MCF 10A (cell line): ENCODE measurements at places on chromosomes 1 and 21.

DNA sequence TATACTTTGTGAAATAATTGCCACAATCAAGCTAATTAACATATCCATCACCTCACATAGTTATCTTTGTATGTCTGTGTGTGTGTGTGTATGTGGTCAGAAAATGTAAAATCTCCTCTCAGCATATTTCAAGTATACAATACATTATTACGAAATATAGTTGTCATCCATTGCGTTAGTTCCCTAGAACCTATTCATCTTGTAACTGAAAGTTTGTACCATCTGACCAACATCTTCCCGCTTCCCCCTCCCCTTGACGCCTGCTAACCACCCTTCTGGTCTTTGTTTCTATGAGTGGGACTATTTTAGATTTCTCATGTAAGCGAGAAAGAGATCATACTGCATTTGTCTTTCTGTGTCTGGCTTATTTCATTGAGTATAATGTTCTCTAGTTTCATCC lies 455.3 kb downstream of the KCNT2 start:
- DNase-seq: peak; percentile 23

GRCh38 chr1:80293818-80294217 lies 1287.3 kb upstream of the ADGRL4 start:
- no peak for DNase-seq

- DNase-seq: no peak
These were observed 5.8 kb upstream of the WNT3A start for GRCh38 chr1:228000836-228001563.

DNA sequence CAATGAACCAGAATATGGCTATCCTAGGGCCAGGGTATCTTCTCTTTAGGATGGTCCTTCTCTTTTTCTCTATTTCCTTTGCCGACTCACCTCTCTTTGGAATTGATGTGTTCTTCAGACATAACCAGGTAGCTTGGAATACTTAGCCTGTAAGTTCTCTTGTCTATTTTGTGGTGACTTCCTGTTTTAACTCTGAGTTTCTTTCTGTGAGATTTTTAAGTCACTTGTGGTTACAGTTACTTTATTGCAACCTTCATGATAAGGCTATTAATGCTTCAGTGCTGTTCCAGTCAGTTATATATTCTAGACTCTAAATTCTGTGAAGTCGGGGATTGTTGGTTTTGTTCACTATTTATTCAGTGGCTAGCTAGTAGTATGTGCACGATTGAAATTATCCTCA lies 46.2 kb downstream of the DISP1 start:
- no peak for DNase-seq

DNA sequence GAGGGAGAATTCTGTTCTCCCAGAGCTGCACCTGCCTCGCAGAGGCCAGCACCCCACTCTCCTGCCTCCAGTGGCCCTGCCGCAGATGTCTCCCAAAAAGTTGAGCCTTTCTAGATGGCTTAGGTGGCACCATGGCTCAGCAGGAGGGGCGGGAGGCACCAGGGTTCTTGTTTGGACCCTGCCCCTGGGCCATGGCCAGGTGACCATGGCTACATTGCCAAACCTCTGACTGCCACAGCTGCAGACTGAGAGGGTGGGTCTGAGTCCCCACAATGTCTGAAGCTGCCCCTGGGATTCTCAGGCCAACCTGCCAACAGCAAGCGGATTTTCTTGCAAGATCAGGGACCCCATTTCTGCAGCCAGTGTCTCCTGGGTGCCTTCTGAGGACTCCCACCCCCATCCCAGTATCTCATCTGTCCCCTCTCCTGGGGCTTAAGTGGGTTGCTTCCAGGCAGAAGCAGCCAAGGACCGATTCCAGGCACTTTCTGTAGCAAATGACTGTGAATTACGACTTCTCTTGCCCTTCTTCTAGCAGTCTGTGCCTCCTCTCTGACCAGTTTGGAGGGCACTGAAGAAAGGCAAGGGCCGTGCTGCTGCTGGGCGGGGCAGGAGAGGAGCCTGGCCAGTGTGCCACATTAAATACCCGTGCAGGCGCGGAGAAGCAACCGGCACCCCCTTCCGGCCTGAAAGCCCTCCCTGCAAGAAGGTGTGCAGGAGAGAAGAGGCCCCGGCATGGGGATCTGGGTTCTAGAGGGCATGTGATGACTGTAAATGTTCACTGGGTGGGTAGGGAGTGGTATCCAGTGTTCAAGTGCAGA lies 22.5 kb downstream of the SESN2 start:
- DNase-seq: no peak
